ENCODE measurements at places on chromosomes 16 and 17.

GRCh38 chr17:4691686-4692085 is 12.3 kb downstream of the PELP1 start:
- DNase-seq, result no peak

GRCh38 chr17:50035421-50035879 is 20.5 kb upstream of the ITGA3 start:
- no peak for DNase-seq

- peak; percentile 95 for DNase-seq
These were observed at the start of gene SOX9 for GRCh38 chr17:72120642-72121163. Gene SOX9 (plus strand): TSS chr17:72121020. CDS start chr17:72121392, 372 bp downstream.

- DNase-seq, result no peak
These were observed 6.3 kb upstream of the IGF2BP1 start for GRCh38 chr17:48990882-48991357.

DNA sequence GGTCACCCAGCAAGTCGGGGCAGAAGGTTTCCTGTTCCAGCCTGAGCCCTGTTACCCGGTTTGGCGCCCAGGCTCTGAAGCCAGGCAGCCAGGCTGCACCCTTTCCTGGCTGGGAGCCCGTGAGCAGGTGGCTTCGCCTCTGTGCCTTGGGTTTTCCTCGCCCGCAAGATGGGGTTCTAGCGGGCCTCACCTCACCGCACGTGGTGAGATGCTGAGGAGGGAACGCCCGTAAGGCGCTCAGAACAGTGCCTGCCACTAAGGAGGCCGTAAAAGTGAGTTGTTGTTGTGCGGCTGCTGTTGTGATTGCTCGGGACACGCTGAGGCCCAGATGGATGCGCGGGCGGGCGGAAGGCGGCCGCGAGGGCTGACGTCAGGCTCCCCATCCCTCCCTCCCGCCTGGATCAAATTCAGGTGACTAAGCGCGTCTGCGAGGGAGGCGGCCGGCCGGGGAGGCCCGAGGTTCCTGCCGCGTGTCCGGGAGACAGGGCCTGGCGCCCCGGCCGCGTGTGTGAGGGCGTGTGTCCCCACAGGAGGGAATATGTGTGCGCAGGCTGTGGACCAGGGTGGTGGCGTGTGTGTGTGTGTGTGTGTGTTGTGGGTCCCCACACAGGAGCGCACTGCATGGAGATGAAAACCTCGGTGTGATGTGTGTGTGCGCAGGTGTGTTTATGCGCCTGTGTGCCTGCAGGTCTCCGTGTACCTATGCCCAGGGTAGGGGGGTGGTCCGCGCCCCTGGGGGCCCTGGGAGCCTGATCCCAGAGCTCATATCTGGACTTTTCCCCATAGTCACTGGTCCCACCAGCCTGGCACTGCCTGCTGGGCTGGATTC is 4.3 kb downstream of the CAMKK1 start:
- DNase-seq, result peak; percentile 92

GRCh38 chr17:72839131-72839725 is 253.3 kb downstream of the SLC39A11 start:
- no peak for DNase-seq

DNA sequence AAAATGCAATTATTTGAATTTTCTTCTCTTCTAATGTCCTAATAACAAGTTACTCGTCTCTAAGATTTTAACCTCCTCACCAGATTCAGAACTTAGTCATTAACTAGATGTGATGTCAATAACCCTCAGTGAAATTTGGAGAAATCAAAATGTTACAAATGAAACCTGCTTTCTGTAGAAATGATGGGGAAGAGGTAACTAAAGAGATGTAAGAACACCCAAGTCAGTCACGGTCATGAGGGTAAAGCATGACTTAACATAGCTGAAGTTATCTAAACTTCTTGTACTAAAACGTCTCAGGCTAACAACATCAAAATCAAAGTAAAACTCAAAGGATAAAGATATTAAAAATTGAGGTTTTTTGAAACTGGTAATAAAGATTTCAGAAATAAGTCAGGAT is 9.7 kb downstream of the RNFT1 start:
- no peak for DNase-seq

- peak; percentile 33 for DNase-seq
These were observed 18.4 kb downstream of the TUBD1 start for GRCh38 chr17:59874376-59874775.

- no peak for DNase-seq
These were observed 107.0 kb upstream of the TMEM132E start for GRCh38 chr17:34472363-34472762.

DNA sequence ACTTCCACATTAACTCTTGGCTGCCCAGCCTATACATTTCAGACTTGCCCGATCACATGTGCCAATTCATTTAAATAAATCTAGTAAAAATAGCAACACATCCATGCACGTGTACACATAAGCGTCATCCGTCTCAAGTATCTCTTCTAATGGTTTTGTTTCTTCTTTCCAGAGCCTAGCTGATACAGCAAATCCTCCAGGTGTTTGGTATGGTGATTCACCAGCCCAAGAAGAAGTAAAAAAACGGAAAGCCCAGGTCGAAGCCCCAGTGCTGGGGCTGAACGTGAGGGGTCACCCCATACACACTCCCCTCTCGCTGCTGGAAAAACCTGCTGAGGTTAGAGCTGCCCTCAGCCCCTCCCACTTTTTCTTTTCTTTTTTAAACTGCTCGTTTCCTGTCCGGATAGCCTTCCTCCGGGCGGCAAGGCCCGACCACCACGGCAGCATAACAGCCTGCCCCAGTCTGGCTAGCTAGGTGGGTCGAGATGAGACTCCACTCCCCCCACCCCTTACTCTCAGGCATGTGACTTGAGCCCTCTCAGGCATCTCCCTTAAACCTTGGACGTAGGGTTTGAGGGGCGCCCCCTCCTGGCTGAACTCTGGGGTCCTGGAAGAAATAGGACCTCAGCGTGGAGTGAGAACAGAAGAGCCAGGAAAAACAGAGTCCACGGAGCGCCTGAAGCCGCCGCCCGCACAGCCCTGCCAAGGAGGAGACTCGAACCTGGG is 13.9 kb upstream of the OR1F1 start:
- no peak for DNase-seq

DNA sequence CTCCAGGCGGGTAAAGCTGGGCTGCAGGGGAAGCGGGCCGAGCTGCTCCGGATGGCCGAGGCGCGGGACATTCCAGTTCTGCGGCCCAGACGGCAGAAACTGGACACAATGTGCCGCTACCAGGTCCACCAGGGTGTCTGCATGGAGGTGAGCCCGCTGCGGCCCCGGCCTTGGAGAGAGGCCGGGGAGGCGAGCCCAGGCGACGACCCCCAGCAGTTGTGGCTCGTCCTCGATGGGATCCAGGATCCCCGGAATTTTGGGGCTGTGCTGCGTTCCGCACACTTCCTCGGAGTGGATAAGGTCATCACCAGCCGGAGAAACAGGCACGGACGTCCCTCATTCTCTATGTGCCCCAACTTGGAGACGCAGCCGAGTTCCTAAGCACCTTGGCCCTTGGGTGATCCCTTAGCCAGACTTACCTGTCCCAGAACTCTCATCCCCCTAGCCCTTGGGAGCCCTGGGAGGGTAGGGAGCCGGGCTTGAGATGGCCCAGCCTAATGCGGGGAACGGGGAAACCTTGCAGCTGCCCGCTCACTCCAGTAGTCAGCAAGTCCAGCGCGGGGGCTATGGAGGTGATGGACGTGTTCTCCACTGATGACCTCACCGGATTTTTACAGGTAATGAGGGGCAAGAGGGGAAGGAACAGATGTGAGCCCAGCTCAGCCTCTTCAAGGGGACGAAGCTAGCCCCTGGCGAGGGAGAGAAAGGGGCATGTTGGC is 806 bp downstream of the MRM1 start:
- DNase-seq, result no peak

DNA sequence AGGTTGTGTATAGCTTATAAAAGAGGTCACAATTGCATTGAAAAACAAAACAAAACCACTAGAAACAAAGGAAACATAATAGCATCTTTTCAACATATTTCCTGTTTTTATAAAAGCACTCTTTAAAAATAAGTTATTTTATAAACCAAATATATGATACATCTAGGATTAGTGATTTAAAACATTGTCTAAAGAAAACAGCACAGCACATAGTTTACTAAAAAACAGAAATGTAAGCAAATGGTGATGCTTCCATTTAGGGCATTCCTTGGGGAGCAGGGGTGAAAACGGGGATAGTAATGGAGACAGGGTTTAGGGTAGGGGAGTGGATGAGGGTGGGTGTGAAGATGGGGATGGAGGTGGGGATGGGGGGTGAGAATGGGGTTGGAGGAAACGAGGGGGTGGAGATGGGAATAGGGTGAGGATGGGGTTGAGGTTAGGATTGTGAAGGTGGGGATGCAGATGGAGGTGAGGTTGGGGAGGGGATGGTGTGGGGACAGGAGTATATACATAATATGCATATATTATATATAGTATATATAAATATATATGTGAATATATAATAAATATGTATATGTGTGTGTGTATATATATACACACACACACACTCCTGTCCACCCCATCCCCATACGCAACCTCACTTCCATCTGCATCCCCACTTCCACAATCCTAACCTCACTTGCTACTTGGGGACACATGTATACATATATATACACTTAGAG is 1519.5 kb downstream of the CDH11 start:
- DNase-seq, result no peak

- DNase-seq, result peak; percentile 92
These were observed 3.9 kb downstream of the ITGA2B start for GRCh38 chr17:44385287-44386181.

- peak; percentile 69 for DNase-seq
These were observed 46.6 kb upstream of the WSB1 start for GRCh38 chr17:27247071-27247957.

DNA sequence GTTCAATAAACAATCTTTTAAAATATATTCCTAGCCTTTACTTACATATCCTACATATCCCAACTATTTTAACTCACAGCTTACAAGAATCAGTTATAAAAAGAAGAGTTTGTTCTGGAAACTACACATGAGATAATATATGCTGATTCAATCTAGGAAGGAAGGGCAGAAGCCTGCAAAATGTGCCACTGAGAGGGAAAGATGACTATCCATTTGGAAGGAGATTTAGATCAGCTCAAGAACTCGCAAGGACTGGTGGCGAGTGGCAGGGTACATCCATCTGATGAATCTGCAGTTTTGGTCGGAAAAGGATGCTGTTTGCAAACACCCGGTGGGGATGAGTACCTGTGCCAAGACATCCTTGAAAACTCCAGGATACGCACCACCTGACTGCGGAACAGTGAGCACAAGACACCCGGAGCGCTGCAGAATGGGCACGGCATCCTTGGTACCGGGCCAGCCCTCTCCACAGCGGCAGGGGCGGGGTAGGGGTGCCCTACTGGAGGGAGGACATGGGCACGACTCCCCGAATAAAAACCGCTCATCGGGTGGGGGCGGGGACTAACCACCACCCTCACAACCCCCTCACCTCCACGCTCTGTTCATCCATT is 723 bp downstream of the TRIM37 start:
- DNase-seq, result peak; percentile 75

DNA sequence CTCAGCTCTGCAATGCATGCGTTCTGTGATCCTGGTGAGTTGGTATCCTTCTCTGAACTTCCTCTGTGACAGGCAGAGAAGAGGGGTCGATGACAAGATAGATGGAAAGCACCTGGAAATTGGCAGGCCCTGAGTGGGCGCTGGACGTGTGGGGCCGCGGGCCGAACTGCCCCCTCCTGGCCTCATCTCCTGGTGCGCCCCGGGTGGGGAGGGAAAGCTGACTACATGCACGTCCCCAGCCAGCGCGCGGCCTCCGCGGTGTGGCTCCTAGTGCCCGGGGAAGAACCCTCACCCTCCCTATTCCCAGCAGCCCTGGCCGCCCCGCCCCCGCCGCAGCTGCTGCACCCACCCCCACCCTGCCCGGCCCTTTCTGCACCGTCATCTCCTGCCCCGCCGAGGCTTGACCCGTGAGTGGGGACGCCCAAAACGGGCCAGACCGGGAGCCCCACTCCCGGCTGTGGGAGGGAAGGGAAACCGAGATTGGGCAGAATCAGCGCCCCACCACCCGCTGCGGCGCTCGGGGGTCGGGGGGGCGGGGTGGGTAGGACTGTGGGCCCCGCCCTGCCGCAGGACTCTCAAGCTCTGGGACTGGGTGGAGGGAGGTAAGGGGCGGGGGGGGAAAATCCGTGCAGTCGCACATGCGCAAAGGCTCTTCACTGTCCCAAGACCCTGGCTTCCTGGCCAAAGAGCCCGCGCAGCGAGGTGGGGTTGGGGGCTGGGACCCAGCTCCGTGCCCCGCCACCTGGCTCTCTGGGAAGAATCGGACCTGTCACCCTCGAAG is at the start of gene NOL3:
TSS of gene NOL3 (plus strand) at position 371 of the 781 bp plus-strand sequence.
- DNase-seq, result peak; percentile 77

DNA sequence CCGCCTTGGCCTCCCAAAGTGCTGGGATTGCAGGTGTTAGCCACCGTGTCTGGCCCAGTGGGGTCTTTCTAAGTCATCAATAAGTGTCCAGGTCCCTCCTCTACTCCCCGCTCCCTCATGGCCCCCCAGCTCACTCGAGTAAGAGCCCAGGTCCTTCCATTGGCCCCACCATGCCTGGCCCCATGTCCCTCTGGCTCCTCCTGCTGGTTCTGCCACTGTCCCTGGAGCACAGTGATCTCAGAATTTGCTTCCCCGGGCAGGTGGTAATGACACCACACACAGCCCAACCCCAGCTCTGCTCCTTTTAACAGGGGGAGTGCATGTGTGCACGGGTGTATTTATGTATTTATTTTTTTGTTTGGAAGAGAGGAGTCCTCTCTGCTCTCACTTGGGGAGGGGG is 19.6 kb downstream of the MGAT5B start:
- DNase-seq, result no peak

GRCh38 chr17:38724337-38724988 is 5.7 kb upstream of the CISD3 start:
- peak; percentile 89 for DNase-seq

GRCh38 chr16:68113059-68113761 is 28.0 kb downstream of the NFATC3 start:
- no peak for DNase-seq

GRCh38 chr17:73309727-73310596 is 1.8 kb downstream of the CDC42EP4 start:
- DNase-seq, result no peak

DNA sequence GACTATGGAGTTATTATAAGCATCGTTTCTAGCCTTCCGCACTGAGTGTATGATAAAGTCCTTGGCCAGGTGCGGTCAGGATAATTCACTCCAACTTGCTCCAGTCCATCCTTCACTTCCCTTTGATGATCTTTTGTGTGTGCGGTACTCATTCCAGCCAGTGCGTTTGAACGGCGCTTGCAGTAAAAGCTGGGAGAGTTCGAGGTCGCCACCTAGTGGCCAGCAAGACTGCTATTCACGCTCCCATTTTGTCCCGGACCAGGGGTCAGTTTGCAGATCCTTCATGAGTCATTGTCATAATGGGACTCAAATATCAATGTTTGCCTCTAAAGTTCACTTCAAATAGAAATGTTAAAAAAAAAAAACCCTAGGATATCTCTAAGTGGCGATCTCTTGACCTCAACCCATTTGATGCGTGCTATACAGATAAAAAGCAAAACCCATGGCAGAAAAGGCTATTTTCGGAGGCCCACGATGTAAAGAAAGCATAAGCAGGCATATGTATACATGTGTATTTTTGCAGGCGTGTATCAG is 417.1 kb downstream of the TMEM114 start:
- peak; percentile 76 for DNase-seq

DNA sequence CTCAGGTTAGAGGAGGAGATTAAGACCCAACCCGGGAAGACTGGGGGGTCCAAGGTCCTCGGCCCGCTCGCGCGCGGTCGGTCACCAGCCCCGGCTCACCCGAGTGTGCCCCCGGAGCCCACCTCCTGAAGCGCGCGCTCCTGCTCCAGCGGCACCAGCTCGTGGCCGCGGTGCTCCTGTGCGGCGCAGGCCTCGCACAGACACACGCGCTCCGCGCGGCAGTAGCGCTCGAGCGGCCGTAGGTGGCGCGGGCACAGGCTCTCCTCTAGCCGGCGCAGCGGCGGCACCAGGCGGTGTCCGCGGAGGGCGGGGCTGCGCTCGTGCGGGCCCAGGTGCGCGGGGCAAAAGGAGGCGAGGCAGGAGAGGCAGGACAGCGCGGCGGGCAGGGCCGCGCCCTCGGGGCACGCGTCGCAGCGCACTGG is 618 bp downstream of the TRIM47 start:
- peak; percentile 80 for DNase-seq
